ENCODE measurements at places on chromosomes 4 and X.

DNA sequence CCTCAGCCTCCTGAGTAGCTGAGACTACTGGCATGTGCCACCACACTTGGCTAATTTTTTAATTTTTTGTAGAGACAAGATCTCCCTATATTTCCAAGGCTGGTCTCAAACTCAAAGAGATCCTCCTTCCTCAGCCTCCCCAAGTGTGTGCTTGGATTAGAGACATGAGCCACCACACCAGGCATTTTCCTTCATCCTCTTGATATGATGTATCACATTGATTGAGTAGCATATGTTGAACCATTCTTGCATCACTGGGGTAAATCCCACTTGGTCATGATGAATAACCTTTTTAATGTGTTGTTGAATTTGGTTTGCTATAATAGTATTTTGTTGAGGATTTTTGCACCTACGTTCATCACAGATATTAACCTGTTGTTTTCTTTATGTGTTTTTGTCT is 24.2 kb upstream of the PPM1K start:
- no peak for DNase-seq

GRCh38 chr4:112302320-112303274 is 5.4 kb downstream of the ALPK1 start:
- no peak for DNase-seq

DNA sequence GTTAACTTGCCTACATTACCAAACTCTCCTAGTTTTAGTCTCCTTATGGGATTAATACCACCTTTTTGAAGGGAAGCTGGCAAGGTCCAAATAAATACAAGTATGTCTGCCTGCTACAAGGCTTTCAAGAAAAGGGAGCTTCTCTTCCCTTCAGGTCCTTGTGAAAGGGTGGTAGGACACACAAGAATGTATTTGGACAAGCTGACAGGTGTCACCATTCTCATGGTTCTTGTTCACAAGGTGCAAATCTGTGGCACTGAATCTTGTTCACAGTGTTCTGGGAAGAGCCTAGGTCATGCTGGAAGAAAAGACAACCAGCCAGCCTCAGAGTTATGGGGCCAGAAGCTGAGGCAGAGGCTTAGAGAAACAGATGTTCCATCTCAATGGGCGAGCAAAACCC is 41.9 kb downstream of the GPC3 start:
- no peak for DNase-seq

GRCh38 chr4:76830612-76830963 is 67.4 kb downstream of the SOWAHB start:
- no peak for DNase-seq

DNA sequence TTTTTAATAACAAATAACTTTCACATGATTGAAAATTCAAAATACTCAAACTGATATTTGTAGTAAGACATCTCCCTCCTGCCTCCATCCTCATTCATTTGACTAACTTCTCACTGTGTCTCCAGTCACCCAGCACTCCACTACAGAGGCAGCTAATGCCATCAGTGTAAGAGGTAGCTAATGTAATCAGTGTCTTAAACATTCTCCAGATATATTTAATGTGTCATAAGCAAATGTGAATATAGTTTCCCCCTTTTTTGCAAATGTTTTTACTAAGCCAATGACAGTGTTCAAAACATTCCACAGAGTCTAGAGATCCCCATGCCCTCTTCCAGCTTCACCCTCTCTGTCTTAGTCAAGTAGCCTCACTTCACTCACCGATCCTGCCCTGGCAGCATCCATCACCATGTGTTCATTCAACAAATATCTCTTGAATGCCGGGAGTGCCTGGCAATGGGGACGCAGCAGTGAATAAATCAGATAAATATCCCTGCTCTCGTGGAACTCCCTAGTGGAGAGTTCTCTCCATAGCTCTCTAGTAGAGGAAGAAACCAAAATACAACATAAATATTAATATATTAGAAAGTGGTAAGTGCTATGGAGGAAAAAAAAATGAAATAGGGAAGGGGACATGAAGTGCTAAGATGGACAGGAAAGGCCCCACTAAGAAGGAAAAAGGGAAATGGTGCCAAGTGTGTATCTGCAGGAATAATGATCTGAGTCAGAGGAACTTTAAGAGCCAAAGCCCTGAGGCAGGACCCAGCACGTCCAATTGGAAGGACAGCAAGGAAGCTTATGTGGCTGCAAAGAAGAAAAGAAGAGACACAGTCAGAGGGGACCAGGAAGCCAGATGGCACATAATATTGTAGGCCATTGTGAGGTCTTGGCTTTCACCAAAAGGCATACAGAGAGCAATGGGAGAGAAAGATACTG is 18.7 kb downstream of the SCFD2 start:
- DNase-seq = peak; percentile 75

GRCh38 chrX:70998411-70999027 is 67.6 kb upstream of the SLC7A3 start:
- peak; percentile 81 for DNase-seq

GRCh38 chr4:88698519-88698918 is 890 bp upstream of the NAP1L5 start:
- DNase-seq = no peak

- no peak for DNase-seq
Measured at GRCh38 chrX:9110808-9111207, 76.9 kb upstream of the FAM9B start.

- DNase-seq = peak; percentile 22
Measured at GRCh38 chrX:15849555-15849954, 5.1 kb downstream of the AP1S2 start.

GRCh38 chr4:147794314-147794680 is 62.4 kb downstream of the ARHGAP10 start:
- DNase-seq = no peak

DNA sequence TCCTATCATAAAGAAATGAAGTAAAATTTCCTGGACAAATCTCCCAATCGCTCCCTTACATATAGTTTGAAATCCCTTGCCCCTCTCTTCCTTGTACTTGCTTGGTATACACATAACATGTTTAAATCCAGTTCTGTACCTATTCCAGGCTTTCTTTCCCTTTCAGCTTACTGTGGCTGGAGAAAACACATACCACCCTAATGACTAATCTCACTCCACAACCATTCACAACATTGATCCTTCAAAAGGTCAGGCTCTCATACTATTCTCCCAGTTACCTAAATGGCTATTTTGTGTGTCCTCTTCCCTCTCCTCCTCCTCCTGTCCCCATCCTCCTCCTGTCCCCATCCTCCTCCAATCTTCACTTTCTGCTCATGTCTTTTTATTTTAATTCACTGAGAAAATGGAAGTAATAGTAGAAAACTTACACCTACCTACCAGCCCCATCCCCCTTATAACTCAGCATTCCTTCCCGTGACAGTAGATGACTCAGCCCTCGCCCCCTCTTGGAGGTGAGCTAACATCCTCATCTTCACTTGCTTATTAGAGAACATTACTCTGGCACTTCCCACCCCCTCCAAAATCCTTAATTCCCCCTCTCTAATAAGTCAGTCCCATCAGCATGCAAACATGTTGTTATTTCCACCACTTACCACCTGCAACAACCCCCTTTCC is 77.5 kb downstream of the IL15 start:
- DNase-seq = peak; percentile 60

GRCh38 chr4:79497001-79497400 is 89.0 kb upstream of the GK2 start:
- DNase-seq = no peak

- peak; percentile 3 for DNase-seq
Measured at GRCh38 chr4:109164011-109164410, 138.4 kb downstream of the COL25A1 start.

DNA sequence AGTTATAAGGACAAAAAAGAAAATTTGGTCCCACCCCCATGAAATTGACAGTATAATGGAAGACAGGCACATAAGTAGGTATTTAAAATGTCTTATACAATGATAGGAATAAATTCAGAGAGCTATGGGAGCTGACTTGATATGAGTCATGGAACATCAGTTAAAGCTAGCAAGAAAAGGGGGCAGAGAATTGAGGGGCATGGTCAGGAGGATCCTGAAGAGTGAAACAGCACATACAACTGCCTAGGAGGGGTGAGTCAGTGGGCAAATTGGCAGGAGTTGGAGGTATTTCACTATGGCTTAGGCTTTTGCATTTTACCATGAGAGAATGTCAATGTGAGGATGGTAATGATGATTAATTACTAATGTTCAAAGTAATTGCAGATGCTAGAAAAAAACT is 95.4 kb upstream of the BANK1 start:
- DNase-seq = peak; percentile 21

- no peak for DNase-seq
Measured at GRCh38 chrX:32998776-32999175, 212.6 kb downstream of the DMD start.

DNA sequence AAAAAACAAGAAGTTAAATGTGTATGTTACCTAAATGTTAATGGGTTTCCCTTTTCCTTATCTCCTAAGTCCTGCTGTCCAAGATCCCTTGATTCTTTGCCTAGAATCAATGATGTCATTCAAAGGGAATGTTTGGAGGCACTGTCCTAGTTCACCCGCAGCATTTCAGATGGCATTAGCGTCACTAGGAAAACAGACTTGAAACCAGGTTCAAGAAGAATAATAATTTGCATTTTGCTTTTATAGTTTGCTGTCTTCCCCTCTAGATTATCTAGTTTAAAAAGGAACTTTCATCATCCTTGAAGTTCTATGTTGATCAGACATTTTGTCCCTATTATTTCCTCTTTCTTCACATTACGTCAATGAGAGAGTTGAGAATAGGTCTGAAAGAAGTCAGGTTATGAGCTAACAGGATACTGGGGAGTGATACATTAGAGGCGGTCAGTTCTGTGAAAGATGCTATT is 234.1 kb upstream of the PGRMC2 start:
- DNase-seq = no peak

GRCh38 chr4:86959588-86960500 is 25.0 kb downstream of the AFF1 start:
- no peak for DNase-seq

- no peak for DNase-seq
Measured at GRCh38 chr4:54556051-54556450, 101.7 kb upstream of the KIT start.

- DNase-seq = peak; percentile 66
Measured at GRCh38 chr4:174120446-174121295, 162.8 kb downstream of the FBXO8 start.

- DNase-seq = peak; percentile 36
Measured at GRCh38 chrX:104987063-104987462, 233.4 kb downstream of the TEX13A start.

- DNase-seq = no peak
Measured at GRCh38 chrX:123967497-123967896, 6.0 kb downstream of the STAG2 start.

DNA sequence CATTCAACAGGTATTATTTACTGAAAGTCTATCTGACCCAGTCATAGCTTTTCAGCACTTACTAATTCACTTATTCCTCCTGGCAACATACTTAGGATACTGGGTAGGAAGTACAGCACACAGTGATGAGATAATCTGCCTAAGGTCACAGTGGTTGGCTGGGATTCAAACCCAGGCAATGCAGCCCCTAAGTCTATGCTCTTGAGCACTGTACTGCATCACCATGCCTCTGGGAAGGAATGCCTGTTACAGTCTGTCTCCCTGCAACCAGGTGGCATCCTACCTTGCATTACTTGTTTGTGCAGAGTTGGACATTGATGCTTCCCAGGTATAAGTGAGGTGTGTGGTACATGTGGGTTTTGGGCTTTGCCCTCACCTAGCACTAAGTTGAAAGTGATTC is 21.5 kb upstream of the LRAT start:
- DNase-seq = no peak

DNA sequence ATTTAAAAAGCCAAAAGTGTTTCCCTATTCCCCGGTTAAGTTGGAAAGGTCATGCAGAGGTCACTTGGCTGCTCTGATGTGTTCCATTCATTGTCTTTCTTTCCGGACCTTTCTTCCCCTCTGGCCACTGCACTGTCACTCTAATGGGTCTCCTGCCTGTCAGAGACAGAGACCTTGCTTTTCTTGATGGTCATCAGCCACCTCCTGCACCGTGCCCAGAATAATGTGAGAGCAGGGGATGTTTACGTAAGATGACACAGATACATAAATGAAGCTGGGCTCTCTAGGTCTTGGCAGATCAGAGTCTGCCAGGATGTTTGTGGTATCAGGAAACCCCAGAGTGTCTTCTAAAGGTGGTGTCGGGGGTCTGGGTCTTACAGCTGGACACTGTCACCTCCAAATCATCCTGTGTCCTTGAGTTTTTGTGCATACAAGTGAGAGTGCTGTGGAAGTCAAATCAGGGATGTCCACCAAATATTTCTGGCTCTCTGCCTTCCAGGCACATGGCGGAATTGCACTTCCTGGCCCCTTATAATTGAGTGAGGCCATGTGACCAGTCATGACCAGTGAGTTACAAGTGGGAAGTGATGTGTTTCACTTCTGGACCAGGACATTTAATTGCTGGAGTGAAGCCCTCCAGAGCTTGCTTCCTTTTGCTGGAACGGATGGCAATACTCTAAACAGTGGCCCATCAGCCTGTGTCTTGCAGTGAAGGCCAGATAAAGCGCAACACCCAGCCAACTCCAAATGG is 130.6 kb upstream of the ATP6AP2 start:
- DNase-seq = no peak
